Activated naive CD8-positive, alpha-beta T cell treated with anti-CD3 and anti-CD28 coated beads, Interleukin-2, amount 50 U/mL, for 16 hours (primary cell): ENCODE measurements at places on chromosomes 1 and 21.

DNA sequence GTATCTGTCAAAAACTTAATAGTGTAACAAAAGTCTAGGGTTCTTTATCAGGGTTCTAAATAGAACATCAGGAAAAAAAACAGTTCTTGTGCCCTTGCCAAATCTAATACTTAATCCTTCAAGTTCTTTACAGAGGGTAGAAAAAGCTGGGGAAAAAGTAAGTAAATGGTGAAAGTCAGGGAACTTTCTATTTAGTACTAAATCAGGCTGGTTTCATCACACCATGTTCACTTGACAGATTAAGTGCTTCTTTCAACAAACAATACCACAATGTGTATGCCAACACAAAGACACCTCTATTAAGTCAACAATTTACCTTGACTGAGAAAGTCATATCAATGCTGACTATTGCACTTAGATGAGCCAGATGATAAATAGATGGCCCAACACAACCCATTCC, 9.7 kb downstream of the DBT start:
- DNase-seq = no peak

DNA sequence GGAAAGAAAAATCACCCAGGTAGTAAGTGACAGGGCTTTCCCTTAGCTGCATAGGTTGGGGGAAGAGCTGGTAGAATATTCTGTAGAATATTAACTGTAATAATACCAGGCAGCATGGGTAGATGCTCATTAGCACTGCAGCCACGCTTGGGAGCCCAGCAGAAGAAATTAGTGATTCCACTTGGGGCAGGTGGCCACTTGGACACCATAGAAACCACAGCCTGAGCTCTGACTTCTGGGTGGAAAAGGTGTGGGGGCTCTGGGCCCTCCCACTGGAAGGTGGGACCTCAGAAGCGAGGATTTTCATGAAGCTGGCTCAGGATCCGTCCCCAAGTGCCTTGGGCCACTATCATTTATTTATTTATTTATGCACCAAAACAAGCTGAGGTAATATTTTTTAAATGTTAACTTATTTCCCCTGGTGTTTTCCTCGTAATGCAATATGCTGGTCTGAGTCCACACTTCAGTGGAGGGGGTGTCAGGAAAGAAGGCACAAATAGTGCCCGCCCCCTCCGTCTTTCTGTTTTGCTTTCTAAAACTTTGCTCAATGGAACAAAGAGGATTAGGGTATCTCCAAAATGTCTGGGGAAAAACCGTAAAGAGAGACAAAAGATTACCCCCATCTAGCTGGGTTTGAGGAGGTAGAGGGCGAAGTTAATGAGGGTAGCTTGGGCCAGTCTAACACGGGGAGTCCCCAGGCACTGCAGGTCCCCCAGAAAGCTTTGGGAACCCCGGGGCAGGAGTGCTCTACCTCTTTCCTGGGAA, 75.2 kb upstream of the GADD45A start:
- DNase-seq = no peak

DNA sequence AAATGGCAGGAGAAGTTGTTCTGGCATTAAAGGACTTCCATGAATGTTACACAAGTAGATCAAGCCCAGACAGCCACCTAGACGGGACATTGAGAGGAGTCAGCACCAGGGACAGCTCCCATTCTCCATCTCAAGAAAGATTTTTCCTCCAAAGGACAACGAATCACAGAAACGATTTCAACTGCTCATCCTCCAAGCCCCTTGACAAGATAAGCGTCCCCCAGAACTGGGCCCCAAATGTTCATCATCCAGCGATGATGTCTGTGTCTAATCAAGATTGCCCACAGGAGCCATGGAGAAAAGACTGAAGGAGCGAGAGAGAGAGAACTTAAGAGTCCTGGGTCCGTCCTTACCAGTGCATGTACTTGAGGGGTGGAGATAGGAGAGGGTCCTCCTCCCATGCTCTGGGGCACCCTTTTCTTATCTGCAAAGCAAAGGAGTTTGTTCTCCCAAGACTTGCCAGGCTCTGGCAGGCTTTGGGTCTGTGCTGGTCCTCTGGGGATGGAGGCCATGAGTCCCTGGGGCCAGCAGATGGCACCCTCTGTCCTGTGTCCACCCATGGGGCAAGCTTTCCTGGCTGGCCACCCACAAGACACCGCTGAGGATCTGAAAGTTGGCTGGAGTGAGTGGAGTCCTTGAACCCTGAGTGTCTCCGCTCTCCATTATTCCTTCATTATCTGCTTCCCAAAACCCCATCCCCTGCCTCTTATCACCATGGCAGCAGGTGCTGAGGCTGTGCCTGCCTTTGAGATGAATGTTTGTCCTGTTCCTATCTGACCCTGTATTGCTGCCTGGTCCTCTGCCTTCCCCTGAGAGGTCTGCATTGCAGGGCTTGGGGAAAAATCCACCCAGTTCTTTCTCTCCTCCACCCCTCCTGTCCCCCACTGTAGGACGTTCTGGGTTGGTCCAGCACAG, 164.6 kb downstream of the ACTL8 start:
- no peak for DNase-seq

- DNase-seq = no peak
These were observed 65.7 kb downstream of the TLR5 start for GRCh38 chr1:223077247-223077833.

DNA sequence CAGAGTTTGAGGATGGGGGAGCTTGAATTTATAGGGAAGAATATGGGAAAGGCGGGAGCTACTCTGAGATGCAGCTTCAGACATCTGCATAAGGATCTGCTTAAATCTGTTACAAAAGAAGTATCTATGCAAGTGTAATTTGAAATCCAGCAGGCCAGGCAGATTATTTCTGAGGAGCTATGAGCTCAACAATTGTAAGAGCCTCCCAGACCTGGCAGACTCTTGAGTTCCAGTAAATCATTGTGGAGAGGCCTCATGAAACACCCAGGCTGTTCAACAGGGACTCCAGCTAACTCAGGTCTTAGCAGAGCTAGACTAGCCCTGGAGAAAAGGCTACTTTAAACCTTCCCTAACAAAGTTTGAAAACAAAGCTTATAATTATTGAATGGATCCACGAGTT, 647.5 kb upstream of the CHRM3 start:
- no peak for DNase-seq

DNA sequence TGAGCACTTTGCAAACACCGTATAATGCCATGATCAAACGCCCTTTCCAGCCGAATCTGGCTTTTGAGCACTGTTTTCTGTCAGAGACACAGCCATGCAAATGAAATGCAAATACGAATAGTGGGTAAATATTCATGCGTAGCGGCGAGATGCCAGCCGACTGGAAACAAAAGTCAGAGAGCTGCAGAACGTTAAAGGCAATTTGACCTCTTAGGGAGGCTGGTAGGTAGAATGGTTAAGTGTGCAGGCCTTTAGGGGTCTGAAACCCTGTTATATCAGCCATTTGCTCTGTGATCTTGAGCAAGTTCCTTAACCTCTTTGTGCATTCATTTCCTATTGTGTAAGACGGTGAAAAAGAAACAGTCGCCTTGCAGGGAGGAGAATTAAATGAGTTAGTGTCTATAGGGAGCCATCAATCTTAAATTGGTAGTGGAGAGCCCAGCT, 6.5 kb upstream of the SDHB start:
- DNase-seq = no peak

- DNase-seq = no peak
These were observed 1.1 kb upstream of the SLC19A1 start for GRCh38 chr21:45543371-45543709.

DNA sequence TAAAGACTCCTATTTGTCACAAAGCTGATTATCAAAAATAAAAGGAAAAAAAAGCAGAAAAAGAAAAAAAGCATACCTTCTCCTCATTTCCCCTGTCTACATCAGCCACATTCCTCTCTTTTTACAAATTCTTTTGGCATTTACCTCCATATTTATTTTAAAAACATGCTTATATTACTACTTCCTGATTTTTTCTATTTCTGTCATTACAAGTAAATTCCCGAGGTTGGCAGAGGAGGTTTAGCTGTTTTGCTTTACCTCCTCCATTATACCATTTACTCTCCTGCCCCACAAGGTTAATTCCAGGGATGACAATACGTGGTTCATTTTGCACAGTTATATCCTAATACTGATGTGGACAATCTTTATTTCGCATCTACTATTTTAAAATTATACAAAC, 26.3 kb upstream of the CD34 start:
- no peak for DNase-seq

DNA sequence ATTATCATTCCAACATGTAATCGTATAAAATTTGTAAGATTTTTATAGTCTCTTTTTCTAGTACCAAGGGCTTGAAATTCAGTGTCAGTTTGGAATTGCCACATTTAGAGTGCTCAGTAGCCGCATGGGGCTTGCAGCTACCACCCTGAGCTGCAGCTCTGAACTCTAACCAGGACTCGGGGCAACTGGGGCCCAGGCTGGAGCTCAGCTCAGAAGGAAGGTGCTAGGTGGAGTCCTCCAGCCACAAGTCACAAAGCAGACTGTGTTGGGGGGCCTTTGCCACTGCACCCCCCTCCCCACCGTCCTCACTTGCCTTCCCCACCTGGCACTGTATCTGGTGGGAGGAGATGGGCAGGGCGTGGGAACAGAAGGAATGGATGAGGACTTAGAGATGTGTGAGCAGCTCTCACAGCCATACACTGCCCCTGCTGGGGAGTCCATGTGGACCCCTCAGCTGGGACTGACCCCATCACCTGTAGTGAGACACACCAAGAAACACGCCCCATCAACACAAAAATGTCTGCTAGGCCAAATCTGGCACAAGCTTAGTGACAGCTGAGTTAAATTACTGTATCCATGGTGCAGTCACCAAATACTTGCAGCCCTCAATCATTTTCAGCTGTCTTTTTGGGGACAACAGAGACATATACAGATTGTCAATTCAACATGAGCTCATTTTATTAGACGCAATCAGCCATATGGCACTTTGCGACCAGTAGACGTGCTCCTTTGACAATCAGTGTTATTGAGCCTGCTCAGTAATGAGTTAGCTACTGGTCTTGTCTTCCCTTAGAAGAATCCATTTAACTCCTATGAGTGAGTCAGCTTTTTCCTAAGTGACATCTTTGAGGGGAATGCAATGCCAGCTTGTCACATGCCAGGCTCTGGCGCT, 241.7 kb upstream of the RAB4A start:
- no peak for DNase-seq

DNA sequence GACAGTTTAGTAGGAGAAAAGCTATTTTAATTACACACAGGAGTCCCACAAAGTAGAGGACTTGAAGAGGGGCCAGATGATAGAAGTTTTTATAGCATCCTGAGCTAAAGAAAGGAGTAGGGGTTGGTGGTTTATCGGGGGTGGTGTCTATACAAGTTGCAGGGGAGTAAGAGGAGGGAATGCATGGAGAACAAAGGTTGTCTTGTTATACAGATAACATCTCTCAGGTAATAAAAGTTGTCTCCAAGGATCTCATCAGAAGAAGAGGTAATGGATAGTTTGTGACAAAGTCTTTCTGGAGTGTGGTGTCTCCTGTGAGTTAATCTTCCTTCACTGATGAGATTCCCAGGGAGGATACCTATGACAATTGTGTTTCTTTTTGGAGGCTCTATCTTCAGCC, 23.4 kb upstream of the NUF2 start:
- DNase-seq = no peak

- DNase-seq = no peak
These were observed 300.6 kb downstream of the TM2D1 start for GRCh38 chr1:61424382-61424781.

GRCh38 chr1:72705921-72706320, 423.6 kb upstream of the NEGR1 start:
- no peak for DNase-seq

GRCh38 chr1:119327094-119327449, 41.5 kb upstream of the HAO2 start:
- no peak for DNase-seq

DNA sequence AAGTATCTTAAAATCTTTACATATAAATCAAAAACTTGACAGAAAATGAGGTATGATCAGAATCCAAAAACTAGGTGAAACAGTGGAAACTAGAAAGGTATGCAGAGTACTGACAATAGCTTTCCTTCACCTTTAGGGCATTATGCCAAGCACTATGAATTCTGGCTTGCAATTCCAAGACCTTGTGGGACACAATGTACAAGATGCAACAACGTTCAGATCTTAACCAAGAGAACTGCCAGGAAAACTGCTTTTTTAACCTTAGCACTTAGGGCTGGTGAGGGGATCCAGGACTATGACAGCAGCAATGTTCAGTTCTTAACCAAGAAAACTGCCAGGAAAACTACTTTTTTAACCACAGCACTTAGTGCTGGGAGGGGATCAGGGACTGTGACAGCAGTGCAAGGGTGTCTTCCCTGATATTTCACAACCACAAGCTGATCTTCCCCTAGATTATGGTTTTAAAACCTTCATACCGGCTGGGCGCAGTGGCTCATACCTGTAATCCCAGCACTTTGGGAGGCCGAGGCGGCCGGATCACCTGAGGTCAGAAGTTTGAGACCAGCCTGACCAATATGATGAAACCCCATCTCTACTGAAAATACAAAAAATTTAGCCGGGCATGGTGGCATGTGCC, 22.3 kb downstream of the FOXJ3 start:
- DNase-seq = no peak

GRCh38 chr1:76725864-76726619, 141.2 kb upstream of the ST6GALNAC5 start:
- DNase-seq = no peak

DNA sequence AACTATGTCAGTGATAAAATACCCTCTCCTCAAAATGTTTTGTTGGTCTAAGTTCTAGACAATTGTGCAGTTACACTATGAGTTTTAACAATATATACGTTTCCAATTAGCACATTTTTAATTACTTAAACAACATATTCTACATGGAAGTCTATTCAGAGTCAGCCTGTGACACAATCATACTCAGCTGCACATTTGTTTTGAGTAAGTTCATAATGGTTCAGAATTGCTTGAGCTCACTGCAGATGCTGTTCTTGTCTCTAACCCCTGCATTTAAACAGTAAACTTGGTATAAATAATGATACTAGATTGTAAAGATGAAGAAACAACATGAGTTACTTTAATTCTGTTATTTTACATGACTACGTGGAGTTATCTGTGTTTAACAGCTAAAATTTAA, 30.6 kb downstream of the CDKN2C start:
- no peak for DNase-seq

- no peak for DNase-seq
These were observed 32.9 kb upstream of the RNF187 start for GRCh38 chr1:228454238-228454637.

DNA sequence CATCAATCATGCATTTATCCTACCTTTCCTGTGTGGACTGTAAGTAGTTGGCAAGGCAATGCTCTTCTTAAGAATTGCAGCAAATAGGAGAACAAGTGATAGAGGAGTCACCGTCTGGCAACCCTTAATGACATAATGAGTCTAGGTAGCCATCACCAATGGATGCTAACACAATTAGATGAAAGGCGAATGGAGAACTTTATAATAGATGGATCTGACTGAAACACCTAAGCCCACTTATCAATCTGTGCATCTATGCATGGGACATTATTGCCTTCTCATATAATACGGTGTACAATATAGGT, 18.9 kb upstream of the CAPN8 start:
- no peak for DNase-seq

GRCh38 chr1:76075188-76075489, 593 bp downstream of the ST6GALNAC3 start:
- no peak for DNase-seq

GRCh38 chr1:109370712-109371340, 26.9 kb downstream of the SORT1 start:
- DNase-seq = no peak
